HT1080 (cell line): ENCODE measurements at places on chromosomes 3 and 15. TPM values are rescaled to one million over a fixed set of nuclear protein-coding genes. Genes with fewer than 3 reads are reported as not detected.
A peak's percentile ranks its signal among the peaks of the same experiment; 100 is the strongest.

Gene ALS2CL
- 3.9 and 4.2 TPM in 2 replicates for total RNA-seq

Gene CYP8B1
- not detected in 2 replicates for total RNA-seq

Gene NTRK3
- total RNA-seq = 0.10 TPM in 1 of 2 replicates, not detected in the other

GRCh38 chr3:81666502-81667121 lies 94.8 kb downstream of the GBE1 start:
- DNase-seq = peak; percentile 10
